ENCODE measurements at places on chromosomes 2 and 18.

DNA sequence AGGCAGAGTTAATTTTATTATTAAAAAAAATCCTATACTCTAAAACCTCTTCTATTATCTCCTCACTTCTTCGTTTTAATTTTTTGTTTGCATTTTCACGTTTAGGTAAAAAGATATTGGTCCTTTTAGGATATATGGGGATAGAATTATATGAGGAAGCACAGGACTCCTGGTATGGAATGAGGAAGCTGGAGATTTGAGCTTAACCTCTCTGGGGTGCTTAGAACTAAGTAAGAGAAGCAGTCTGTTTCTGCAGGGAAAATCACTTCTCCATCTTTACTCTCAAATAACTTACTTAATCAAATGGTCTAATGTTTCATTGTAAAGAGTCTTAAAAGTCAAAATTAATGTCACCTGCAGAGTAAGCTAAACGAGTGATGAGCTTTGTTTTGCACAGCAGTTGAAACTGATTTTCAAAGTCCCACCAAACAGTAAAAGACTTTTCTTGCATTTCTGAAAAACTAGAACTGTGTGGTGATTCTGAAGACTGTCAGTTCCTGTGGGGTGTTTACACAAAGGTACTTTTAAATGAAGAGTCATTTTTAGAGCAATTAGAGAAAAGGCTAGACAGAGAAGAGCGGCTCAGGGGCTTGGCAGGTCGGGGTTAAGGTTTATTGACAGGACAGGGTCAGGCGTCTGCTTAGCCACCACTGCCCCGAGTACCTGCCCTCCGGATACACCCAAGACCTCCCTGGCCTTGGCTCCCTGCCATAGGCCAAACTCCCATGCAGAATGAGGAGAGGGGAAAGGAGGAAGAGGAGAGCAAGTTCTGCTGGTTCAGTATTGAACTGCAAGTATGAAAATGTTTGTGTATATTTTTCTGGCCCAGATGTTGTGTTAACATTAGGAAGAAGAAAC, 21.6 kb downstream of the METAP1D start:
- DNase-seq: no peak

GRCh38 chr2:8855010-8855409, 17.6 kb upstream of the KIDINS220 start:
- no peak for DNase-seq

GRCh38 chr2:65366595-65367125, 65.7 kb downstream of the SPRED2 start:
- DNase-seq: peak; percentile 90

DNA sequence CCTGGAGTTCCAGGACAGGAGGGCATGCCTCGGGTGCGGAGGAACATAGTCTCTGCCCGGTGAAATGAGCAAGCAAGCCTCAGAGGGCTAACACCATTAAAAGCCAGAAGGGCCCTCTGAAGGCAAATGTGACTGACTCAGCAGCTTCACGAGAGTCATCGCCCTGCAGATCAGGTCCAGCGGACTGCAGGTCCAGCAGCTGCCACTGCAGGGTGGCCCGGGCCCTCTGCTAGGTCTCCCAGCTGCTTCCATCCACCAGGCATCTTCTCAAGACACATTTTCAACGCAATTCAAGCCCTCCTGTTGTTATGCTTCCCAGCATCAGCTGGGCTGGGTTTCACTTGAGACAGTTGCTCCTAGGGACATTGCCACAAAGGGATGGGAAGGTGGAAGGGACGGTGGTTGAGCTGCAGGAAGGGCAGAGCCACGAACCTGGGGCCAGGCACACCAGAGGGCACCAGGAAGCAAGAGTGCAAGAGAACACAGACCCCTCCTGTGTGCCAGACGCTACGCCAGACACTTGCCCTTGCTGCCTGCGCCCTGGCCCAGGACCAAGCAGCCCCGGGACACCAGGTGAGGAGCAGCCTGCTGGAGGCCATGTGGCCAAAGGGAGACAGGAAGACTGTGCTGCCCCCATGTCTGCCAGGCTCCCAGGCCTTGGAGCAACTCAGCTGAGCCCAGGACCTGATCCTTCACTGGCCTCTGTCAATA, 173.0 kb downstream of the HDAC4 start:
- DNase-seq: peak; percentile 34

DNA sequence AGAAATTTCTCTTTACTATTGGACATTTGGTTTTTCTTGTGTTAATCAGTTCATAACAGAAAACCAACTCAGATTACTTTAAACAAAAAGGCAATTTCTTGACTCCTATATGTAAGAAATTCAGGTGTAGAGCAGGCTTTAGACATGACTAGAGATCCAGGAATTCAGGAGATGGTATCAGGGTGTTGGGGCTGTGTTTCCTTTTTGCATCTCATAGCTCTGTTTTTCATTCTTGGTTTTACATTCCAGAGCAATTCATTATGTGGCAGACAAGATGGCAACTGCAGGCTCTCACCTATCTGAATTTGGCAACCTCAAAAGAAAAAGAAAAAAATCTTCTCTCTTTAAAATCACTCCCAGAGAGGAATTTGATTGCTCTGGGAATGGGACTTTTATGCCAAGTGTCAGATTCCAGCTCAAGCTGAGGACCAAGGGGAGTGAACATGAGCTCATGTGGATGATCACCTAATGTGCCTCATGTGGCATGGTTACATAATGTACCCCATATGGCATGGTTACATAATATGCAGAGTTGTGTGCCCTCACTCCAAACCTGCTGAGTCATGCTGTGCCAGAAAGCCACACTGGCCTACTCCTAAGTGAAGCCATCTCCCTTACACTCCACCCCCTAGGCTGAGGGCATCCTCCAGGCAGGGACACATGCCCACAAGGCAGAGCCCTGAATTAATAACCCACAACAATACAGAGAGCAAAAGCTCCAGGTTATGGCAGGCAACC, 282.7 kb downstream of the MBD2 start:
- DNase-seq: no peak

DNA sequence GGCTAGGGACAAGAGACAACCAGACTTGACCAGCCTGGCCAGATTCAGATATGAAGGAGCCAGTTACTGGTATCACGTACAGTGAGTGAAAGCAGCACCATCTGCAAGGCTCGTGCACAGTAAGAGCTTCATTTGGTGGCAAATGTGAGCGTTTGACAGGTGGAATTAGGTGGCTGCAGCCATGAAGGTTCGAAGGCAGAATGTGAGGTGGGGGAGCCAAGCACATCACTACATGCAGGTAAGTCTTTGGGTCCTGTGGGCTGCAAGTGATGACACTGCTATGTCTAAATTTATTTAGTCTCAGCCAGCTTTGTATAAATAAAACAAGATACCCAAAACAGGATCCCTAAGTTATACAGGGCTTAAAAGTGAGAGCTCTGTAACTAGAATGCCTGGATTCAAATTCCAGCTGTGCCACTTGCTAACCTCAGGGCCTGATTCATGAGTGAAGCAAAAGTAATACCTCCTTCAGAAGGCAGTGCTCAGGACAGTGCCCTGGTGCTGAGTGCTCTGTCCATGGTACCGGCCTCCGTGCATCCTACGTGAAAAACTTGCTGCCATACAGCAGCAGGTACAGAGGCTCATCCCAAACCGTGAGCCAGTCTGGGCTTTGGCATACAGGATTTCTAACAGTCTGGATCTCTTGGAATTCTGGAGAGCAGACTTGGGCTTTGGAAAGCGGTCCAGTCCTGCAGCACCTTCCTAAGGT, 18.6 kb downstream of the DDX18 start:
- peak; percentile 50 for DNase-seq

GRCh38 chr2:189824694-189825396, 40.6 kb downstream of the PMS1 start:
- peak; percentile 19 for DNase-seq

DNA sequence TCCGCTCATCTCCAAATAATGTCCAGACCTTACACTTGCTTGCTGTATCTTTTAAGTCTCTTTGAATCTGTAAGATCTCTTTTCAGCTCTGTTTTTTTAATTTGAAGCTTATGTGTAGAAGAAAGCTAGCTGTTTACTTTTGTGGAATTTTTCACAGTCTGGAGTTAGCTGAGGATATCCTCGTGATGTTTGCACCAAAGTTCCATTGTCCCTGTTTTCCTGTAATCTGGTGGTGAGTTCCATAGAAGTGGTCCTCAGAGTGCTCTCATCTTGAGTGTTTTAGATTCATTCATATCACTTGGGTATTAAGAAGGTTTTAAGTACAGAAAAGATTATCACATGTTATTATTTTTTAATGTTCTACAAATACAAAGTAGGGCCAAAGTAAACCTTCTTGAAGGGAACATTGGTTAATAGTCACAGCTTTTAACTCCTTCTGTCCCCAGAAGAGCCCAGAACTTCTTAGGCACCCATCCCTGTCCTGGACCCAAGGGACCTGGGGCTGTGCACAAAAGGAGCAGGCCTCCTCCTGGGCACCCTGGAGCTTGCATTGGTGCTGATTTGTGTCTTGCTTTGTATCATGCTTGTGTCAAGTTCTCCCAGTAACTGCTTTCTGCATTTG, 15.0 kb downstream of the MLPH start:
- no peak for DNase-seq

GRCh38 chr2:120301284-120301683, 44.7 kb upstream of the INHBB start:
- no peak for DNase-seq

GRCh38 chr2:54052825-54053718, 62.3 kb upstream of the ACYP2 start:
- no peak for DNase-seq

DNA sequence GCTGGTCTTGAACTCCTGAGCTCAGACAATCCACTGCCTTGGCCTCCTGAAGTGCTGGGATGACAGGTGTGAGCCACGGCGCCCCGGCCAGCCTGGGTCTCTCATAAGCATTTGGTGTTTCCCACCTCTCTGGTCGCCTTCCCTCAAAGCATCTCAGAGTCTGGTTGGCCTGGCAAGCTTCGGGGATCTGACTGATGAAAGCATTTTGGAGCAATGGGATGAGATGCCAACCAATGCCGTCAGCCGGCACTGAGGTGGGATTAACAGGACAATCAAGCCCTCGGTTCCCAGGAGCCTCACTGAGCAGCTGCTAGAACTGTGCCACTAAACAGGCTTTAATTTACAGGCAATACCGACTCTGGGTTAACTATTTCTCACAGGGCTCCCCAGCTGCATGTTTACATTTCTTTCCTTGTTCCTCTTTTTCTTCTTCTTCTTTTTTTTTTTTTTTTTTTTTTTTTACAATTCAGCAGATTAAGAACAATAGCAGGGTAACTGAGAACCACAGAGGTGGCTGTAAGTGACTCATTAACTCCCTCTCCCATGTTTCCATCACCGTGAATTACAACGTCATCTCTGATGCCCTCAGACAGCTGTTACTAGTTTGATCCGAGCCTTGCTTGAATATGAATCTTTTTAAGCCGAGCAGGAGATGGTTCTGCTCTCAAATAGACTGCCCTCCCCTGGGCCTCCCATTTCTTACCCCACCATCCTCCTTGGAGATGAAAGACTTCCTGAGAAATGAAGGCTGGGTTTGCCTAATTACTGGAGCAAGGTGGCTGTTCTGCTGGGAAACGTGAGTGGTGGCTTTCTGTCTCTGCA, 37.9 kb downstream of the ODC1 start:
- DNase-seq: no peak

- no peak for DNase-seq
Measured at GRCh38 chr2:41079011-41079410, 627.1 kb upstream of the SLC8A1 start.

- DNase-seq: peak; percentile 84
Measured at GRCh38 chr2:74374509-74375205, 5.5 kb downstream of the DCTN1 start.

GRCh38 chr2:155867564-155867963, 465.0 kb downstream of the NR4A2 start:
- no peak for DNase-seq

All from cardiac fibroblast (primary cell).